ENCODE measurements at places on chromosomes 1 and 21.

DNA sequence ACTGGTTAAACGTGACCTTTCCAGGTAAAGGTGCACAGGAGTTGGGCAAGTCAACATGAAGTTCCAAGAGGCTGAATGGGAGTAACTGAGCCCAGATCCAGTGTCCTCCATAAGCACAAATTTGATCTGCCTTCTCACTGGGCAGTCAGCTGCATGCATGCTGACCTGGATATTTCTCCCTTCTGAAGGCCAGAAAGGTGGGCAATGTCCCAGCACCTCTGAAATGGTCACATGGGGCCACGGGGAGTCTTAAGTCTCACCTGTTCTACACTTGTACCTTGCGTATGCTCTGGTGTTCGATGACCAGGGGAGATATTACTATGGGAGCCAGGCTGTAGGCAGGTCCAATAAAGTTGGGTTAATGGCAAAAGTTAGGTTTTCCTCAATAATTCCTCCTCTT lies 240.2 kb downstream of the SIPA1L2 start:
- no peak for DNase-seq

- DNase-seq = peak; percentile 24
Measured at GRCh38 chr1:222167111-222167510, 380.8 kb downstream of the HHIPL2 start.

- peak; percentile 48 for DNase-seq
Measured at GRCh38 chr1:88890791-88891317, 513 bp downstream of the GTF2B start.

DNA sequence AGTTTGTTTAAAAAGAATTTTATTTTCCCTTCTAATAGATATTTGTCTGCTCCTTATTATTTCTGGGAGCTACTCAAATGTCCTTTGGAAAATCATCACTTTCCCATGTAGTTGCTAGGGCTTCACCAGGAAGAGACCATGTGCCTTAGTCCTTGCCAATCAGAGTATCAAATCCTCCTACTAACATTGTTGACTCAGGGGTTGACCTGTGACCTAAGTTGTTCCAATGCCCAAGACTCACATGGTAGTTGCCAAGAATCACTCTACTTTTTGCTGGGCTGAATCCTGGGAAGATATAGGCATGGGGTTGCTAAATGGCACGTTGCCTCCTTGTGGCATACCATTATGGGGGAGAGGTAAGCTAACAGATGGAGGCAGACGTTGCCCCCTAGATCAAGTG lies 58.2 kb upstream of the FOXD3 start:
- DNase-seq = no peak

Measured in activated CD4-positive, alpha-beta T cell treated with anti-CD3 and anti-CD28 coated beads, Interleukin-2, Interleukin-6, amounts not matched to agents 100 ng/mL and 50 ng/mL, durations not matched to agents 16 hours and 8 hours (primary cell).